RWPE2 (cell line): ENCODE measurements at places on chromosomes 6 and 20.

DNA sequence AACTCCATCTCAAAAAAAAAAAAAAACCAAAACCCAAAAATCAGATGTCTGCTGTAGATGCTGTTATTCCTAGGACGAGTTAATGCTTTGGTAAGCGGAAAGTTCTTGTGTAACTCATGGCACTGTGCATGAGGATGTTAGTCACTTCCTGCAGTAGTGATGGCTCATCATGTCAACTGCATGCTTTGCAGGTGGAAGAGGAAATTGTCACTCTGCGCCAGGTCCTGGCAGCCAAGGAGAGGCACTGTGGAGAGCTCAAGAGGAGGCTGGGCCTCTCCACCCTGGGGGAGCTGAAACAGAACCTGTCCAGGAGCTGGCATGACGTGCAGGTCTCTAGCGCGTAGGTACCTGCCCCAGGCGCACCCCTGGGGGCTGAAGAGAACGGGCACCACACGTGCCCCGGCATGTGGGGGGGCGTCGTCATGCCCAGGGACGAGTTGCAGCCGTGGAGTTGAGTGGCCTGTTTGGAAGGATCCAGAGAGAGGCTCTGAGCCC, 8.5 kb downstream of the TPD52L2 start:
- H3K27ac ChIP-seq: peak overlapping the region; percentile 80
- DNase-seq: peak; percentile 91
- H3K4me1 ChIP-seq: peaks cover 19% of the 10 kb centered on the region
- no peak overlapping the region for H3K4me3 ChIP-seq
- H3K36me3 ChIP-seq: peaks cover 95% of the 10 kb centered on the region

DNA sequence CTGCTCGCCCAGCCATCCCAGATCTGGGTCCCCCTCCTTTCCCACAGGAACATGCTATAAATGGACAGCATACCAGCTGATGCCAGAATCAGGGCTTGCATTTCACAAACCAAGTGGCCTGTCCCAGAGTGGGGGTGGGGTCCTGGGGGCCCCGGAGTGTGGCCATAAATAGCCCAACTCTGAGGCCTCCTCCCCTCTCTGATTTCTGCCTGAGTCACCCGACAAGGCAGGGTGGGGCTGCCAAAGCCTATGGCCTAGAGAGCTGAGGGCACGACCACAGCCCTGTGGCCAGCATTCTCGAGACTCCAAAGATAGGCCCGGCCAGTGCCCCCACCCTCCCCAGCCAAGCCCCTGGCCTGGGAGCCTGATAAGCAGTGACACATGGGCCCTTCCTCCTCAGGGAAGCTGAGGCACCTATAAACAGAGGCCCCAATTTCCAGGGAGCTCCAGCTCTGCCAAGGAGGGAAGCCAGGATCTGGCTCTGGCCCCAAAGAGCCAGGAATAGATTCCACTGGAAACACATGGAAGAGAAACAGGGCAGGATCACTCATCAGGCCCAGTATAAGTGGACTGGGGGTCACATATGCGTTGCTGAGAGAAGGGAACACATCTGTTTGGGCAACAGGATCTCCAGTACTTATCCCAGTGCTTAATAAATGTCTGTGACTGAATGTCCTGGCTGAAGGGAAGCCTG, 20.3 kb downstream of the SNTA1 start:
- H3K27ac ChIP-seq: no peak overlapping the region
- peak; percentile 78 for DNase-seq
- no peaks in the 10 kb centered on the region for H3K36me3 ChIP-seq
- no peaks in the 10 kb centered on the region for H3K27me3 ChIP-seq

- no peak overlapping the region for H3K27ac ChIP-seq
- peaks cover 63% of the 10 kb centered on the region for H3K36me3 ChIP-seq
- no peak for DNase-seq
Measured at GRCh38 chr6:47276377-47276776, 33.3 kb downstream of the TNFRSF21 start.

DNA sequence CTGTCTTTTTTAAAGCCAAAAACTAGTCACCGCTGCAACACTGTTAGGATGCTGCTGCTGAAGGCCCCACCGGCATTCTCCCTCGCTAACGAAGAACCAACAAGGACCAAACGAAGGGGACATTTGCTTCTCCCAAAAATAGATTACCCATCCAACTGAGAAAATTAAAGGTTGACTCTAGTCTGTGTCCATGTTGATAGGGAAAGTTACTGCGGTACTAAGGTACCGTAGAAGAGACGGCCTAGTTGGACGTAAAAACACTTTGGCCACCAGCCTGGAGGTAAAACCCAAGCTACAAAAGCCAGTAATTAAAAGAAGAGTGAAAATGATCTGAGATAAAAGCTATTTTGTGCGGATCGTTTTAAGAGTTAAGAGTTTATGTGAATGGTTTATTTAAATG, 11.8 kb upstream of the FOXF2 start:
- H3K27me3 ChIP-seq: peaks cover 84% of the 10 kb centered on the region
- no peaks in the 10 kb centered on the region for H3K36me3 ChIP-seq
- no peaks in the 10 kb centered on the region for H3K4me1 ChIP-seq
- H3K27ac ChIP-seq: no peak overlapping the region
- no peak for DNase-seq
- H3K4me3 ChIP-seq: no peak overlapping the region

- H3K36me3 ChIP-seq: peaks cover 91% of the 10 kb centered on the region
- no peaks in the 10 kb centered on the region for H3K4me1 ChIP-seq
- no peak overlapping the region for H3K4me3 ChIP-seq
Measured at GRCh38 chr20:49230561-49231133, 11.4 kb downstream of the DDX27 start.

DNA sequence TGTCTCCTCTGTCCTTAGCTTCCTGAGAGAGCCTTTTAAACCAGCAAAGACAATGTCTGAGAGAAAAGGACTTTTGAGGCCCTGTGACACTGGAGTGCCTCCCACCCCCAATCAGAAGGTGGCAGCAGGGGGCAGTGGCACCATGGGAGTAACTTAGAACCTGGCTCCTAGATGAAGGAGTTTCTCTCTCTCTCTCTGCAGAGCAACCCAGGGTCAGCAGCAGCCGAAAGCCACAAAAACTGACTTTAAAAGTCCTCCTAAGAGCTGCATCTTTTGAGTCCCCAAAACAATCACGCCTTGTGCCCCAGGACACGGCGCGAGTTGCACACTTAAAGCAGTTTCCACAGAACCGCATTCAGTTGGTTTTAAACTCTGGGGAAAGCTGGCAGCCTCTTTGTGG, 5.3 kb upstream of the TCP11 start:
- no peak overlapping the region for H3K27ac ChIP-seq
- no peaks in the 10 kb centered on the region for H3K4me1 ChIP-seq
- no peak overlapping the region for H3K4me3 ChIP-seq

DNA sequence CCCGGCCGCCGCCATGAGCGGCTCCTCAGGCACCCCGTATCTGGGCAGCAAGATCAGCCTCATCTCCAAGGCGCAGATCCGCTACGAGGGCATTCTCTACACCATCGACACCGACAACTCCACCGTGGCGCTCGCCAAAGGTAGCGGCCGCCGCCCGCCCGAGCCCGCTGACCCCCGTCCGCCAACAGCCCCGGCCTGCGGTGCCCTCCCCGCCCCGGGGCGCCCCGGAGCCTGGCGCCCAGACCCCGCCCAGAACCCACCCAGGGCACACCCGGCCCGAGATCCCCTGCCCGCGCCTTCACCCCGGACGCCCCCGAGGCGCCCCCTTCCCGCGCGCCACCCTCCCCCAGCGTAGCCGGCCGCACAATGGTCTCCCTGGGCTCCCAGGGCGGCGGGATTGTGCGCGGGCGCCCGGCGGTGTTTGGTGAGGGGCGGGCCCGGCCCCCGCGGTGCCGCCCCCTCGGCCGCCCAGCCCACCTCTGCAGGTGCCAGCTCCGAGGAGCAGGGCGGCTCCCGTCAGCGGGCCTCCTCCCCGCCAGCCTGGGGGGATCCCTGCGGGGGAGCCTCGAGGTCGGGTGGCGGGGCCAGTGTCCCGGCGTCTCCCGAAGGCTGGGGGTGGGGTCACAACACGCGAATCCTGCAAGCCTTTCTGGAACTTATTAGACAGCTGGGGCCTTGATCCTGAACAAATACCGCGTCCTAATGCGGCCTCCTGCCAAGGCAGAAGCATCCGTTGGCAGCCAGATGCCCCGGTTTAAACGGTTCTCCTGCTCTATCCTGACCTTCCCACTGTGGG, 577 bp downstream of the LSM14B start:
- peaks cover 5% of the 10 kb centered on the region for H3K4me1 ChIP-seq
- peak overlapping the region; percentile 92 for H3K4me3 ChIP-seq
- peak; percentile 87 for DNase-seq
- H3K27me3 ChIP-seq: peaks cover 4% of the 10 kb centered on the region

DNA sequence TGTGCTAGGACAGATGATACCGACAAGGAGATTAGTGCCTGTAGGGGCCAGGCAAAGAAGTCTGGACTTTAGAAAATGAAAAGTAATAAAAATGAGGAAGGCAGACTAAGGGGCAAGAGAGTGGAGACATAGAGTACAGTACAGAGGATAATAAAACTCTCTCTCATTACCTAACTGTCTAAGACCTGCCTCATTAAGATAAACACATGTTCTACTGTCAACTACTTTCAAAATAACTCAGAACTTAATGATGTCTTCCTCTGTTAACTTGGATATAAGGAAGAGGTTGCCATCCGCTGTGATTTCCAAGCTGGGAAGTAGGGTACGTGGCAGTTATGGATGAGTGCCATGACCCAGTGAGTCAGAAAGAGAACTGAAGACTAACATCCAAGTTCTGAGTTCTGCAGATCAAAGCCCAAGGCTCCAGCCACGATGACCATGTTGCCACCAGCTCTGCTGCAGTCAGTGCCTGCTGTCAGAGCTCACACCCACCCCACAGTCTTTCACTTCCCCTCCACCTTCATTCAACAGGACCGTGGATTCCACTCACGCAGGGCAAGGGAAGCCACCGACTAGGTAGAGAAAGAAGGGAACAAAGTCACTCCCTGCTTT, 81.8 kb downstream of the KIF16B start:
- H3K36me3 ChIP-seq: no peaks in the 10 kb centered on the region
- no peaks in the 10 kb centered on the region for H3K27me3 ChIP-seq
- H3K27ac ChIP-seq: no peak overlapping the region

- H3K27me3 ChIP-seq: no peaks in the 10 kb centered on the region
- peaks cover 16% of the 10 kb centered on the region for H3K4me1 ChIP-seq
- peak within 1 kb of the TSS; percentile 85 for H3K27ac ChIP-seq
- DNase-seq: peak; percentile 94
Measured at GRCh38 chr6:41941280-41942066, at the start of gene CCND3. TSS of gene CCND3 (minus strand) at chr6:41941808. CDS start at chr6:41941649, 159 bp downstream.

- no peaks in the 10 kb centered on the region for H3K4me1 ChIP-seq
- H3K36me3 ChIP-seq: no peaks in the 10 kb centered on the region
- H3K27ac ChIP-seq: no peak overlapping the region
- no peak overlapping the region for H3K4me3 ChIP-seq
- DNase-seq: no peak
Measured at GRCh38 chr6:39884696-39885095, 49.6 kb downstream of the MOCS1 start.

- no peak for DNase-seq
- H3K4me3 ChIP-seq: no peak overlapping the region
- H3K4me1 ChIP-seq: no peaks in the 10 kb centered on the region
- no peak overlapping the region for H3K27ac ChIP-seq
- no peaks in the 10 kb centered on the region for H3K27me3 ChIP-seq
Measured at GRCh38 chr20:51267679-51268078, 244.8 kb upstream of the KCNG1 start.

GRCh38 chr6:85756982-85757381, 114.3 kb upstream of the SYNCRIP start:
- H3K4me1 ChIP-seq: no peaks in the 10 kb centered on the region
- H3K36me3 ChIP-seq: no peaks in the 10 kb centered on the region
- H3K4me3 ChIP-seq: no peak overlapping the region
- DNase-seq: no peak

- H3K36me3 ChIP-seq: peaks cover 3% of the 10 kb centered on the region
- no peaks in the 10 kb centered on the region for H3K27me3 ChIP-seq
- peak overlapping the region; percentile 100 for H3K27ac ChIP-seq
- no peak overlapping the region for H3K4me3 ChIP-seq
Measured at GRCh38 chr20:57713505-57713903, 3.7 kb upstream of the PMEPA1 start.

DNA sequence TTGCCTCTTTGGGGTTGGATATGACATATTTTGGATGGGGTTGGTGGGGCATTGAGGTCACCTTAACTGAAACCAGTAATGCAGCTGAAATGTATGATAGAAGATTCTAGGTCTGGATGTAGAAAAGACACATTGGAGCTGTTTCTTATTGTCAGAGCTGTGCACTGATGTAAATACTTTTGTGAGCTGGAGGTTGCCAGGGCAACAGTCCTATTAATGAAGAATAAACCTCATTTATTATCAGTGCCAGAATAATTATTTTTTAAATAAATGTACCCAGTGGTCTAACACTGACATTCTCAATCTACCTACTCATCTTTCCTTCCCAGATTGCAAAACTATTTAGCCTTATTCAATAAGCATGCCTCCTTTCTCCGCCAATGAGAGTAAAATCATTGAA, 57.0 kb downstream of the CAP2 start:
- DNase-seq: no peak
- no peaks in the 10 kb centered on the region for H3K27me3 ChIP-seq
- no peak overlapping the region for H3K27ac ChIP-seq

- no peak overlapping the region for H3K27ac ChIP-seq
- no peak for DNase-seq
- no peaks in the 10 kb centered on the region for H3K4me1 ChIP-seq
- H3K36me3 ChIP-seq: peaks cover 38% of the 10 kb centered on the region
- no peak overlapping the region for H3K4me3 ChIP-seq
Measured at GRCh38 chr6:145890422-145890821, 73.7 kb downstream of the SHPRH start.

DNA sequence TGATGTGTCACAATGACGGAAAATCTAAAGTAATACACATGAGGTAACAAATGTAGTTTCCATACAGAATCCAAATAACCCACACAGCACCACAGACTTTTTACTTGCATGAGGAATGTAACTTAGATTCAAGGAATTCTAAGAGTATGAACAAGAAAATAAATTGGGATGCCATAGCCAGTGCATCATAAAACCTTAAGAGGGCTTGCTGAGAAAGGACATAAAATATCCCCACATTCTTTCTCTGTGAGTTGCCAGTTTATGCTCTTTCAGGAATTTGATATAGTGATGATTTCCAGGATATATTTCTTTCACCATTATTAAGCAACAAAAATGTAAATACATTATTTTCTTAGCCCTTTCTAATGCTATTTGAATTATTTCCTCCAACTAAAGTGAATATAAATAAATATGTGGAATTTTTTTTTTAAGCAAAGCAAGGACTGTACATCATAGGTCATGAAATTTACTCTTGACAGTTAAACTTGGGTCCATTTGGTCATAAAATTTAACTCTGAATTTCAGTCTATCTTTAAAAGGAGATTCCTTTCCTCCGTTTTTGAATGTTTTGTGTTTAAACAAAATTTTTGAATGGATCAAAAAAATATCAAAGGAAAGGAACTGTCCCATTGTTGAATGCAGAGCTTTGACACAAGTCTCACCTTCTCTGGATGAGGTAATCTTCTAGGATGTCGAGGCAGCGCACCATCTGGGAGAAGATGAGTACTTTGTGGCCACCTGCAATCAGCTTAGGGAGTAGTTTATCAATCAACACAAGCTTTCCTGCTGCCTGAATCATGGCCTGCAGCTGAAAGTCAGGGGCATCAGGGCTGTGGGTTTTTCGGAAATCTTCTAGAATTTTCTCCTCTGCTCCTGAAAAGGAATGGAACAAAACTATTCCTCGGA, 116.3 kb upstream of the EMILIN3 start:
- peaks cover 84% of the 10 kb centered on the region for H3K36me3 ChIP-seq
- DNase-seq: no peak
- no peaks in the 10 kb centered on the region for H3K4me1 ChIP-seq
- no peak overlapping the region for H3K4me3 ChIP-seq
